NCI-H524 treated with DMSO at 0.1 percent for 48 hours (cell line): ENCODE measurements at places on chromosomes 2 and 18.
A peak's percentile ranks its signal among the peaks of the same experiment; 100 is the strongest.

GRCh38 chr2:164747783-164748433 lies 93.7 kb downstream of the COBLL1 start:
- peak; percentile 28 for DNase-seq

GRCh38 chr2:15780912-15781574 lies 159.3 kb upstream of the MYCN start:
- DNase-seq = no peak

- no peak for DNase-seq
Observed at GRCh38 chr2:138827426-138828054, 47.4 kb upstream of the NXPH2 start.

DNA sequence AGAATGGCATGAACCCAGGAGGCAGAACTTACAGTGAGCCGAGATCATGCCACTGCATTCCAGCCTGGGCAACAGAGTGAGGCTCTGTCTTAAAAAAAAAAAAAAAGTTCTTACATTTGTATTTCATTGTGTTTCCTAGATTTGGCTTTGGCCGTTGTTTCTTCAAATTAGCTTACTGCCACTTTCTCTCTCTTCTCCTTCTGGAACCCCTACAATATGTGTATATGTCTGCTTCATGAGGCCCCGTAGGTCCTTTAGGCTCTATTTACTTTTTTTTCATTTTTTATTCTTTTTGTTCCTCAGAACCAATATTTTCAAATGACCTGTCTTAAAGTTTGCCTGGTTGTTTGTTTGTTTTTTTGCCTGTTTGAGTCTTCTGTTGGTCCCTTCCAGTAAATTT lies 41.2 kb downstream of the RMDN2 start:
- DNase-seq = no peak

DNA sequence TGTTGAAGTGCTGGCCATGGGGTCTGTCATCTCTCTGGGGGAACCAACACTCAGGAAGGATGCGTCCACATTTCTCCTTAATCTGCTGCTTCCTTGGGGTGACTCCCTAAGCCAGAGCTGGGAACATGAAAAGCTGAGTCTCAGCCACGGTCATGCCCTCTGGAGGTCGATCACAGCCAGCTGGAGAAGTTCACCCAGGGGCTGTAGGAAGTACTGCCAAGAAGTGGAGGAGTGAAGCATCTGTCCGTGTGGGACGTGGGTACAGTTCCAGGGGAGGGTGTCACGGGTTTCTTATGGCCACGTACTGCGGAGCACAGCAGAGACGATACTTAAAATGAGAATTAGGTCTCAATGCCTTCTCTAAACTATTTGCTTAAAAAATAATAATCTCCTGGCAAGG lies 42.4 kb upstream of the IGFBP2 start:
- DNase-seq = no peak

- DNase-seq = no peak
Observed at GRCh38 chr18:48158721-48159120, 228.3 kb upstream of the SMAD2 start.

DNA sequence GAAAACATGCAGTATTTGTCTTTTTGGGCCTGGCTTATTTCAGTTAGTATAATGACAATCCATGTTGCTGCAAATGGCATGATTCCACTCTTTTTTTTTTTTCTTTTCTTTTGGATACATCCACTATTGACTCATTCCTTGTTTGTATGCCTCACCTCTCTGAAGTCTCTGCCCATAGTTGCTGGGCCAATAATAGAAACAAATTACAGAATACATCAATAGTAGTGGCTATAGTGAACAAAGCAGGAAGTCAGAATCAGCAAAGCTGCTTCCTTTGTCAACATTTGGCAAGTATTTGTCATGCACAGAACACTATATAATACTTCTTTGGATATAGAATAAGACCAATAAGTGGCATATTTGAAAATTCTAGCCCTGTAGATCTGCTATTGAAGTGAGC lies 609.7 kb downstream of the STK39 start:
- no peak for DNase-seq

- no peak for DNase-seq
Observed at GRCh38 chr2:223576873-223577272, 25.3 kb downstream of the SCG2 start.

GRCh38 chr2:98308532-98308931 lies 37.7 kb upstream of the CNGA3 start:
- DNase-seq = no peak

- no peak for DNase-seq
Observed at GRCh38 chr2:45256867-45257641, 247.8 kb upstream of the SIX2 start.

DNA sequence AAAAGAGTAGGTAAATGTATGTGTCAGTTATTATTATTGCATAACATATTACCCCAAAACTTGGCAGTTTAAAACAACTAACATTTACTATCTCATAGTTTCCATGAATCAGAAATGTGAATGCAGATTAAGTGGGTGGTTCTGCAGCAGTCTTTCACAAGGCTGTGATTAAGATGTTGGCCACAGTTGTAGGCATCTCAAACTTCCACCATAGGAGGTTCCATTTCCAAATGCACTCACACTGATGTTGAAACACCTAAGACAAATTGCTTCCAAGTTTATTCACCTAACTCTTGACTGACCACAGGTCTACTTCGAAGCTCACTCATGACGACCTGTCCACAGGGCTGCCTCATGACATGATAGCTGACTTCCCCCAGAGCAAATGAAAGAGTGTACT lies 360.8 kb downstream of the GRB14 start:
- no peak for DNase-seq

DNA sequence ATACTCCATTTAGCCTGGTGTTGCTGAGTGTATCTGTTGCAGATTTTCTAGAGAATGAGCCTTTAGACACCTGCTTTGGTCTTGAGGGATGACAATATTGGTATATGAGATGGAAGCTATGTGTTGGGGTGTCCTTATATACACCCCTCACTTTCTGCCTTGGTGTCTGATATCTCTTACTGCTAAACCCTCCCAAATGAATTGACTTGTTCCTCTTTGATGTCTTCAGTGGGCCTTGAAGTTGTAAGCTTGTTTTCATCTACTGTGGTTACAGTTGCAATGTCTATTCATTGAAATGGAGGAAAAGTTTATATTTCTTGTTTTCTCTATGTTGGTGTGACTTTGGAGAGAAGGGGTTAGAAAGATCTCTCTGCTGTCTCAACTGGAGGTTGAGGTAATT lies 18.9 kb downstream of the RAB10 start:
- DNase-seq = no peak

- no peak for DNase-seq
Observed at GRCh38 chr18:26617151-26617554, 68.8 kb upstream of the KCTD1 start.

DNA sequence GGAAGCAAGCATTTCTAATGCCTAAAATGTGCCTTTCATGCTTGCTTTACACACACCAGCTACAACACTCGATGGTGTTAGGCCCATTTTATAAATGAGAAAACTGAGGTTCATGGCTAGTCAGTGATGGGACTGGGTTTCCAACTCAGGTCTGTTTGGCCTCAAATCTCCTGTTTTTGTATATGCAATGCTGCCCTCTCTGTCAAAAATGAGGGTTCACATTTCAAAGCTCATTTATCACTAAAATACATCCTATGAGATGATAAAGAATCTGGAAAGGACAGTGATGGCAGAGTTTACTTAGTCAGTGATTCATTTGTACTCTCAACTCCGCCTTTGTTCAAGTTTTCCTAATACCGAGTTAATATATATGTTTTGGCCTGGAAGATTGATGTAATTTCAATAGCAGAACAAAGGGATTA lies 92.3 kb downstream of the KCTD1 start:
- no peak for DNase-seq

GRCh38 chr2:100422320-100423055 lies 5.0 kb upstream of the CHST10 start:
- no peak for DNase-seq

- DNase-seq = peak; percentile 47
Observed at GRCh38 chr2:10331027-10331701, 28.5 kb downstream of the HPCAL1 start.

DNA sequence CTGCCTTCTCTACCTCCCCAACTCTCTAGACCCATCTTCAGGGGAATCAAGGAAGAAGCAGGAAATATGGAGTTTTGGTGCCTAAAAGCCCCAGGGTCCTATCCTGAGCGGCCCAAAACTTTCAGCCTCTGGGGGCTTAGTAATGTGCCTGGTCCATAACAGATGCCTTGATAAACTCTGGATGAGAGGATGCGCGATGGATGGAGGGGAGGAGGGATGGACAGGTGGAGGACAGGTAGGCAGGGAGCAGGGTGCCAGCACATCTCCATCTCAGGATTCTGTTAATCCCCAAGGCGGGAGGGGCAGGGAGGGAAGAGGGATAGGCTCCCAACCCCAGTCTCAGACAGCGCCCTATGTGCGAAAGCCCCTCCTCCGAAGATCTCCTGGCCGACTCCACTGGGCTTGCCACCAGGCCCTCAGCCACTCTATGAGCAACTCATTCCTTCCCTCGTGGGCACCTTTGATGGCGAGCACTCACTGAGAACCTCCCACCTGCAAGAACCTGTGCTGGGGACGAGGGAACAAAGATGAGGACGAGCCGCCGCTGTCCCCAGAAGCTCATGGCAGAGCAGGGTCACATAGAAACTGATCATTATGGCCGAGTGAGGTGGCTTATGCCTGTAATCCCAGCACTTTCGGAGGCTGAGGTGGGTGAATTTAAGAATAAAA lies 23.1 kb downstream of the HS1BP3 start:
- no peak for DNase-seq

DNA sequence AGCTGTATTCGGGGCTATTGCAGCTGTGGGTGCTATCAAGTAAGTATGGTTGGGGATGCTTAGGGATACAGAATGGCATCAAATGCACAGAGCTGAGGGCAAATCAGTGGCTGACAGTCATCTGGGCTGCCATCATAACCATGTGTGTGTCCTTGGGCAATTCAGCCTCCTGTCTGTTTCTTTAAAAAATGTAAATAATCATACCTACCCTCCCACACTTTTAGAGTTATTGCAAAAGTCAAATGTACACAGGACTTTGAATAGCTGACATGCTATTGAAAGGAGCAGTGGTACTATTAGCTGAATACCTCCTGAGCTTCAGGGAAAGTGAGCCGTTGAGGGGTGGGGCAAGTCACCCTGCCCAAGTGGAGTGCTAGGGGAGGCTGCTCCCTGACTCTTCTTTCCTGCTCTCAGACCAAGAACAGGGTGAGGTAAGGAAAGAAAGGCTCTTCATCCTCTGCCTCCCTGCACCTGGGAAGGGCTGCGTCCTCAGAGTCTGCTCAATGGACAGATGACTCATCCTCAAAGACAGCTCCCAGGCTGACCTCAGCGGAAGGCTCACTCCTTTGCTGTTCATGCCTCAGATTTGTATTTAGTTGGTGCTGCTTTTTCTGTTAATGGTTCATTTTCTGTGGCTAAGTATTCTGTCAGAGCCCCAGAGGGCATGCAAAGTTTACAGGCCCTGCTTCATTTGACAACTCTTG lies 54.9 kb upstream of the BZW1 start:
- no peak for DNase-seq

DNA sequence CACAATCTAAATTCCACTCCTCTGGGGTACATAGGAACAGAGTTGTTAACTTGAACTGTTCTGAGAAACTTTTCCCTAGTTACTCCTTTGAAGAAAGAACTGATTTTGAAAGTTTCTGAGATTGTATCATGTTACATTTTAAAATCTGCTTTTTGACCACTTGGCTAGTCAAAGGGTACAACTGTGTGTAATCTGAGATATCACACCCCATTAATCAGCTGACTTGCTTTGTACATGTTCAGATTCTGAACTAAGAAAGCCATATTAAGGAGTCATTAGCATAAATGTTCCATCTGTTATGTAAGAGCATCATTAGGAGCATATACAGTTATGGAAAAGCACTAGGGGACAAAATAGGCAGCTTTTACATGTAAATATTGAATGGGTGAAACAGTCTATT lies 3.8 kb upstream of the WDR35 start:
- peak; percentile 66 for DNase-seq

DNA sequence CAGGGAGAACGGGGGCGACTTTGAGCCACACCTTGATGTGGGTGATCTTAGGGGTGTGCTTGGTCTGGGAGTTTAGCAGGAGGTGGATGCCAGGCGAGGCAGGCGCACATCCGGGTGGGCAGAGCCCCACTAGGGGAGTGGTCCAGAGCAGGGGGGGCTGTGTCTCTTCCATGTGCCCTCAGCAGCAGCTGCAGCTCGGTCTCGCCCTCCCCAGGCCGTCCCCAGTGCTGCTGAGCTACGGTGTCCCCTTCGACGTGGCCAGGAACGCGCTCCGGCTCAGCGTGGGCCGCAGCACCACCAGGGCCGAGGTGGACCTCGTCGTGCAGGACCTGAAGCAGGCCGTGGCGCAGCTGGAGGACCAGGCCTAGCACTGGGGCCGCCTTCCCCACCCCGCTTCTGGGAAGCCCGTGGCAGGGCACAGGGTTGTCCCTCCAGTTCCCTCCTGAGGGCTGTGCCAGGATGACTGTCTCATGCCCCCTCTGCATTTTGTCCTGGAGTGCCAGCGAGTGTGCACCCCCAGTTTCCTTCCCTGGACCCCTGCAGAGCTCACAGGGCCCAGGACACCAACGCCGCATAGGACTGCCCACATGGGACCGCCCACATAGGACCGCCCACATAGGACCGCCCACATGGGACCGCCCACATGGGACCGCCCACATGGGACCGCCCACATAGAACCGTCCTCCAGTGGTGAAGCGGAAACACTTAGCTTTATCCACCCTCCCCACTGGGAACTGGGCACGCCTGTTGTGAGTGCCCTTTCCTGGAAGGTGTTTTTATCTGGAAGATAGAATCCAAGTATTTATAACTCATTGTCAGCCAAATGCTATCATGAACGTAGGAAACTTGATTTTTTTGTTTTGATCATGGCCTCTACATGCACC lies 1.9 kb upstream of the ESPNL start:
- no peak for DNase-seq

- DNase-seq = peak; percentile 86
Observed at GRCh38 chr2:7377916-7378569, 460.8 kb downstream of the RNF144A start.

GRCh38 chr2:169027234-169027633 lies 3.9 kb downstream of the ABCB11 start:
- no peak for DNase-seq

GRCh38 chr2:217538719-217539118 lies 464.1 kb downstream of the TNS1 start:
- no peak for DNase-seq

- no peak for DNase-seq
Observed at GRCh38 chr2:32812316-32812715, 134.4 kb upstream of the LTBP1 start.

DNA sequence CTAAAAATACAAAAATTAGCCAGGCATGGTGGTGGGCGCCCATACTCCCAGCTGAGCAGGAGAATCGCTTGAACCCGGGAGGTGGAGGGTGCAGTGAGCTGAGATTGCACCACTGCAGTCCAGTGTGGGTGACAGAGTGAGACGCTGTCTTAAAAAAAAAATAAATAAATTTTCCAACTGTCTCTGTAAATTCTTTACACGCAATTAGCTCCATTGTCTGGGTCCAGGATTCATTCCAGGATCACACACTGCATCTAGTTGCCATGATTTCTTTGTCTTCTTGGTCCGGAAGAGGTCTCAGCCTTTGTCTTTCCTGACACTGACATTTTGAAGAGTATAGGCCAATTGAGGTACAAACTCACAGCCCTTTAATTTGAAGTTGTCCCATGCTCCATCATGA lies 167.6 kb upstream of the NYAP2 start:
- no peak for DNase-seq
